Osteoblast (primary cell): ENCODE measurements at places on chromosomes 12 and 14. TPM values are rescaled to one million over a fixed set of nuclear protein-coding genes. Genes with fewer than 3 reads are reported as not detected.

DNA sequence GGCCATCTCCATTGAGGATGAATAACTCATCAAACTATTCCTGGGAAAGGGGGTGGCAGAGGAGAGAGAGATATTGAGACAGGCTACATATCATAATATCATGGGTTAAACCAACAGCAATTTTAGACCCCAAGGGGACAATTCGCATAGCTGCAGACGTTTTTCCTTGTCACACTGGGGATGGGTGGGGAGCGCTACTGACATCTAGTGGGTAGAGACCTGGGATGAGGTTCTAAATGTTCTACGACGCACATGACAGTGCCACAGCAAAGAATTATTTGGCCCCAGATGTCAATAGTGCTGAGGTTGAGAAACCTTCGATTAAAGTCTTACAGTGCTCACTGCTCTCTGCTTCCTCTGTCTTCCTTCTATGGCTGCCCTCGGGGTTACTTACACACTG is 425.6 kb downstream of the NRXN3 start:
- peak; percentile 29 for DNase-seq

The CRIP2 gene
- 31.5 and 43.8 TPM in 2 replicates for total RNA-seq

DNA sequence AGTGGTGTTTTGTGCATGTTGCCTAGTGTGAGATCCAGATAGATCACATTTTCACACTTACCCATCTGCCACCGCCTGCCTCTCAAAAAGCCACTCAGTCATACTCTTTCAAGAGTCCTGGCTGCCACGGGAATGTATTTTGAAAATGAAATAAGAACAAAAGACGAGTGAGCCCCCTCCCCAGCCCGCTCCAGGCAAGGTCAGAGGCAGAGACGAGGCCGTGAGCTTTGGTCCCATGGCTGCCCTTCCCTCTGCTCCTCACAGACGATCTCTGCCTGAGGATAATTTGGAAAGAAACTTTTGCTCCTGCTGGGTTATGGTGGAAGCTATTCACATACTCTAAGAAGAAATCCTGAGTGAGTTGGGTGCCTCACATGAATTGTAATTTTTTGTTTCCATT is 924.3 kb downstream of the BCL11B start:
- DNase-seq: no peak

DNA sequence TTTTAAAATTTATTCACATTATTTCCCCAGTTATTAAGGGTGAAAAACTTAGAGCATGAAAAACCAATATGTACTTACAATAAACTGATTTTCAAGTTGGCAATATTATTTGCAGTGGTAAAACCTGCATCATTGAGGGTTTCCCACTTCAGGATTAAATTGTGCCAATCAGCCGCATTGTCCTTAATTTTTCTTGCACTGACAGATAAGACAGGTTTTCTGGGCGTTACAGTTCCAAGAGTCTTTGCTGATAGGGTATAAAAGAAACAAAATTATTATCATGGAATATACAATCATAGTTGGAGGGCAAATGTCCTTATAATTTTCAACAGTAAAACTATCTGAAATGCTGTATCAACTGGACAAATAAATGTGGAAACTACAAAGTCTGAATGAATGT is 3.3 kb downstream of the CINP start:
- DNase-seq: no peak

- DNase-seq: no peak
These were observed 238.7 kb downstream of the FOXN3 start for GRCh38 chr14:89178376-89178775.

DNA sequence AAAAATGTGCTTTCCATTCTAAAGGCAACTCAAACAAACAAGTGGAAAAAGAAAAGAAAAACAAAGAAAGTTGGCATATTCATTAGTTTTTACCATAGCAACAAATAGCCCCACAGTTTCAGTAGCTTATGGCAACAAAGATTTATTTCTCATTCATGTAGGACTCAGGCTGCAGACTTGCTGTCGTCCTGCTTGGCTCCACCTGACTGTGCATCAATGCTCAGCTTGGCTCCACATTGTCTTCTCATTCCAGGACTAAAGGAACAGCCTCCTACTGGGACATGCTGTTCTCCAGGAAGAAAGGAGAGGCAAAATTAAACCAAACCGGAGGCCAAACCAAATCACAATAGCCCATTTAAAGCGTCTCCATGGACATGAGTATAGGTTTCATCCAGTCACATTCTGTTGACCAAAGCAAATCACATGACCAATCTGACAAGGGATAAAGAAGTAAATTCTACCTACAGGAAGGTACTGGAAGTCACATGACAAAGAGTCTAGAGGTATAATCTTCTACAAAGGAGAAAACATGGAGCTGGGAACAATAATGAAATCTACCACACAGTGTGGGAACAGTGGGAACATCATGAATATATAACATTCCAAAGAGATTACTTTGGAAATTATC is 222.5 kb downstream of the PIK3C2G start:
- no peak for DNase-seq

The OR6C74 gene
- total RNA-seq: not detected in 2 replicates
